ENCODE measurements at places on chromosomes 12 and 14.

DNA sequence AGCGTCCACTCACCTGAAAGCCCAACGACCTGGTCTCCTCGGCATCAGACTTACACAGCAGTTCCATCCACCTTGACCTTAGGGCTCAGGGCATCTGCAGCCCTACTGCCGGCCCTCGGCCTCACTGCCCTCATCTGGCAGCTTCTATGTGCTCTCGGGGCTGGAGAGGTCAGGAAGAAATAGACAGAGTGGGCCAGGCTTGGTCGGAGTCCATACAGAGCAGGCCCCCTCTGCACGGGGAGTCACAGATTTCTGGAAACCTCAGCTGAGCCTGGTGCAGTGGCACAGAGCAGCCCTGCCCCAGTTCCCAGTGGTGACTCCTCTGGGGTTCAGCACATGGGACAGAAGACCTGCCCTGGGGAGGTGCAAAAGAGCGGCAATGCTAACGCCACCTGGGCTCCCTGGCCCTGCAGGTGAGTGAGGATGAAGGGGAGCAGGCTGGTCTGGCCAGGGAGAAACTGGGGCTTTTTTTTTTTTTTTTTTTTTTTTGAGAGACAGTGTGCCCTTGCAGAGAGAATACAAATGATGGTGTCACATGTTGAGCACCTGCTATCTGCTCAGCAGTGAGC, 190.1 kb upstream of the PRMT8 start:
- DNase-seq = no peak

DNA sequence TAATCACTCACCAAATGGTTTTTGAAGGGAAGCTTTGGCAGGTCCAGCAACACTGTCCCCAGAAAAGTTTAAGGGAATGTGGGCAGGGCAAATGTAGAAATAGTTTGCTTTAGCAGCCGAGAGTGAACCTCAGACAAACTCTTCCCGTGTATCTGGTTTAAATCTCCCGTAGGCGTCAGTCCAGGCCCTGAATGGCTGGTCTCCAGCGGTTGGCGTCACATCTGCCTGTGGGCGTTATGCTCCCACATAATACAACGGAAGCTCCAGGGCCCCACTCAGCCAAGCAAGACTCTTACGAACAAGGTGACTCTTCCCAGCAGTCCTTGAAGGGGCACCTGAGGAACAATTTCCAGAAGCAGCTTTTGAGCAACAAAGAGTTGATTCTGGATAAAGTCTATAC, 942 bp downstream of the ZC2HC1C start:
- no peak for DNase-seq

GRCh38 chr12:132413931-132414588, 75.9 kb upstream of the FBRSL1 start:
- DNase-seq = no peak

GRCh38 chr14:78863143-78863542, 693.0 kb downstream of the NRXN3 start:
- DNase-seq = no peak

GRCh38 chr12:75271576-75271975, 58.5 kb downstream of the CAPS2 start:
- DNase-seq = no peak

GRCh38 chr12:26030371-26030770, 71.9 kb downstream of the RASSF8 start:
- DNase-seq = no peak

- DNase-seq = no peak
Observed at GRCh38 chr12:127811988-127812387, 455.0 kb upstream of the TMEM132C start.

DNA sequence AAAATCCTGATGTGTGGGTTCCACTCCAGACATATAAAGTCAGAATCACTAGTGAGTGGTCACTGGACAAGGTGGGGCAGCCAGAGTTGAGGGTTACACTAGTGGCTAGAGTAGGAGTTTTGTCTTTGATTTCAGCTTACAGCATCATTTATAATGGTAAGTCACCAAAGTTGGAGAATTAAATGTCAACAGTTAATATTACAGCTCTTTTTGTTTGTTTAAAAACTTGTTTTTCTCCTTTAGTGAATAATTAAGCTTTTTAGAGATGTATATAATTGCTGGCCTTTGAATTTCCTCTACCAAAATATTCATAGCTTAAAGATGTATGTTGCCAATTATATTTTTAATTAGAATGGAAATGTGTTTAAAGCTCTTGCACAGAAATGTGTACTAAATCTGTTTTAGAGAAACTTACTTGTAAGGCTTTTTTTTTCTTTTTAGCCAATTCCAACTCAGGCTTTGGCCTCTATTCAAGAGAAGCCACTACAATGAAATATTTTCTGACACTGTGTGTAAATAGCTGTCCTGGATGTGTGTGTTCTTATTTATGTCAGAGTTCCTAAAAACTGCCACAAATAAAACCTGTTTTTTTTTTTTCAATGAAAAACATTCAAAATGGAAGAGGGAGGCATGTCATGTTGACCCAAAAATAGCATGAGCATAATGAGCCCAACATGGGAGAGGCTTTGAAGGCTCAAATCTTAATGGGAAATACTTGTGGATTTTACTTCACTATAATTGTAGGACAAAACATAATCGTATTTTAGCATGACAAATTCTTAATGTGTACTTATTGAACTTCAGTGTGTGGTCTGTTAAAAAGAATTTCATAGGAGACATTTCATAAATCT, 92.2 kb downstream of the TBC1D30 start:
- no peak for DNase-seq

GRCh38 chr12:22318108-22318737, 16.3 kb downstream of the ST8SIA1 start:
- no peak for DNase-seq

GRCh38 chr12:111758120-111758561, 8.6 kb upstream of the ALDH2 start:
- no peak for DNase-seq

DNA sequence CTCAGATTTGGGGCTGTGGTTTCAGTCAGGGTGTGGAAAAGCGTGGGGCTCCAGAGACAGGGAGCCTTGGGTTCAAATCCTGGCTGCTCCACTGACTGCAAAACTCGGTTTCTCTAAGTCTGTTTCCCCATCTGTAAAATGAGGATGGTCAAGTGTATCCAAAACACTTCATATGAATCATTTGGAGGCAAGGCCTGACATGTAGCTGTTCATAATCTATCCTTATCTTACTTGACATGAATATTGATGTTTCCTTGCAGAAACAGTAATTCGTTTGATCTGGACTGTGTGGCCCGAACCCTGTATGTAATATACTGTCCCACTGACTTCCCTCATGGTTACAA, 1.5 kb upstream of the CCDC63 start:
- no peak for DNase-seq

DNA sequence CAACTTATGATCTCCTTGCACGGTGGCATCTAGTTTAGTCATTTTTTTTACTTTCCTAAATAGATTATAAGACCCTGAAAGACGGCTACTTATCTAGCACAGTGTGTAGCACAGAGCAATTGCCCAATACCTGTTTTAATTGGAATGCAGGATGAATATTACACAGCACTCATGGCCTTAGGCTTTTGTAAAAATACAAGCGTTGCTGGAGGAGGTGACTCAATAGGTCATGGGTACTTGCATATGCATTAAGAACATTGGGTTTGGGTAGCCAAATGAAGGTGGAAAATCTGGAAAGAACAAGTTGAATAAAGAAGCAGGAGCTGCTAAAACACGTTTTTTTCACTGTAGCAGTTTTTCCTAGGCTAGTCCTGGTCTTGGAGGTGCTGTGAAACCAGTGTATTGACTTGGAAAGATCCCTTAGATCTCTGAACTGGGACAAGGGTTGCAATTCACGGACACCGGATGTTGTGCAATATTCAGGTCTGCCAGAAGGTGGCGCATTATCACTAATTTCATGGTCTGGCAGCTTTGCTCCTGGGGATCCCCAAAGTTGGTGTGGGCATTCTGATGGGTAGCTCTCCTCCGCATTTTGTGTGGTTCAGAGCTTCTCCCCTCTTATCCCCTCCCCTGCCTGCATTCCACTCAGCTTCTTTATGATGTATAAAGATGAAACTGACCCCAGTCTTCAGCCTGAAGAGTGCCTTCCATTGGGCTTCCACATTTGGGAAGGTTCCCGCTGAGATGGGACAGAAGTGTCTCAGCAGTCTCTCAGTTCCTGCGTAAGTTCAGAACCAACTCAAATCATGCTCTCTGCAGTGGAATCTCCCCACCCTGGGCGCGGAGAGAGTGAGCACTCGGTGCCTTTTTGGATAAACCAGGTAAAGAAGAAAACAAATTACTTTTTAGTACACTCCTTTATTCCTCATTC, 278.3 kb downstream of the NRXN3 start:
- no peak for DNase-seq

GRCh38 chr14:57389646-57390036, 745 bp upstream of the NAA30 start:
- no peak for DNase-seq

DNA sequence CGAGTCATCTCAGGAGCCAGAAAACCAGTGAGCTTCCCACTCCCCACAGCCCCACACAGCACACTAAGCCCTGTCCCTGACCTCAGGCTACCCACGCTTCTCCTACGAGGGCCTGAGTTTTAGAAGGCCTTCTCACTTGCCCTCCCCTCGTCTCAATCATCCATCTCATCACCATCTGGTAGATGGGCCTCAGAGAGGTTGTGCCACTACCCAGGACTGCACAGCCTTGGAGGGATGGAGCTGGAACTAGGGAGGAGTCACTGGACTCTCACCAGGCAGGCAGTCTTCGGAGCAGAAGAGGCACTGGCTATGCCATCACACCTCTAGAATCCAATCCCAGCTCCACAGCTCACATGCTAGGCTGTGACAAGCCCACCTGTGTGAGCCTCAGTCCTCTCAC, 52.3 kb downstream of the ITPK1 start:
- no peak for DNase-seq

DNA sequence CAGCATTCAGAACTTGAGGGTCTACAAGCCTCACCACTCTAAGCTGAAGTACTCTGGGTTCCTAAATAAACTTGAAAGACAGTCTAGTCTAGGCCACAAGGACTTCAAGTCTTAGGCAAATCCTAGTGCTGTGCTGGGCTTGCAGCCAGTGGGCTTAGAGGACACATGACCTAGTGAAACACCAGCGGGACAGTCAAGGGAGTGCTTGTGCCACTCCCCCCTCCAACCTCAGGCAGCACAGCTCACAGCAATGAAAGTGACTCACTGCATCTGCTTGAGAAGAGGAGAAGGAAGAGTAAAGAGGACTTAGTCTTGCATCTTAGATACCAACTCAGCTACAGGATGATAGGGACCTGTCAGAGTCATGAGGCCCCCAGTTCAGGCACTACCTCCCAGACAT, 438.1 kb downstream of the IPO8 start:
- no peak for DNase-seq

- DNase-seq = no peak
Observed at GRCh38 chr12:87796961-87797516, 232.2 kb downstream of the C12orf50 start.

GRCh38 chr12:112809684-112810083, 18.1 kb downstream of the RPH3A start:
- no peak for DNase-seq

DNA sequence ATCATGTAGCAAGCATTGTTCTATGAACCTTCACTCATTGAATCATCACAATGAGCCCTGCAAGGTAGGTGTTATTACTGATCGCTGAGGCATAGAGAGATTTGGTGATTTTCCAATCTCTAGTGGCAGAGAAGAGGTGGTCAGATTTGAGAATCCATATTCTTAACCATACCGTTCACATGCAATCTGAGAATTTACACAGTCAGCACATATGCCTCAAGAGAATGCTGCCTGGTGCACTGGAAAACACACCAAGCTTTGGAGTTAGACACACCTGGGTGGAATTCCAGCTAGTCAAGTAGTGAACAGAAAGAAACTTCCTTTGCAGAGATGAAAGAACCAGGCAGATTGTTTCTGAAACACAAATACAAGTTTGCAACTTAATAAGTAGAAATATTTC, 94.1 kb downstream of the LGR5 start:
- no peak for DNase-seq

- no peak for DNase-seq
Observed at GRCh38 chr12:41008472-41008871, 179.6 kb upstream of the PDZRN4 start.

DNA sequence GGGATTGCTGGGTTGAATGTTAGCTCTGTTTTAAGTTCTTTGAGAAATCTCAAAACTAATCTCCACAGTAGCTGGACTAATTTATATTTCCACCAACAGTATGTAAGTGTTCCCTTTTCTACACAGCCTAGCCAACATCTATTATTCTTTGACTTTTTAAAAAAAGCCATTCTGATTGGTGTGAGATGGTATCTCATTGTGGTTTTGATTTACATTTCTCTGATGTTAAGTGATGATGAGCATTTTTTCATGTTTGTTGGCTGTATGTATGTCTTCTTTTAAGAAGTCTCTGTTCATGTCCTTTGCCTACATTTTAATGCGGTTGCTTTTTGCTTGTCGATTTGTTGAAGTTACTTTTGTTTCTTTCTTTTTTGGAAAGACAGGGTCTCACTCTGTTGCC, 301.1 kb upstream of the OR4E1 start:
- DNase-seq = no peak

- no peak for DNase-seq
Observed at GRCh38 chr14:85418721-85419120, 111.2 kb upstream of the FLRT2 start.

Data from CD4-positive, alpha-beta T cell treated with Interleukin-6 at 100 ng/mL for 8 hours (primary cell).